ENCODE measurements at places on chromosomes 7 and 10.
A peak's percentile ranks its signal among the peaks of the same experiment; 100 is the strongest.

DNA sequence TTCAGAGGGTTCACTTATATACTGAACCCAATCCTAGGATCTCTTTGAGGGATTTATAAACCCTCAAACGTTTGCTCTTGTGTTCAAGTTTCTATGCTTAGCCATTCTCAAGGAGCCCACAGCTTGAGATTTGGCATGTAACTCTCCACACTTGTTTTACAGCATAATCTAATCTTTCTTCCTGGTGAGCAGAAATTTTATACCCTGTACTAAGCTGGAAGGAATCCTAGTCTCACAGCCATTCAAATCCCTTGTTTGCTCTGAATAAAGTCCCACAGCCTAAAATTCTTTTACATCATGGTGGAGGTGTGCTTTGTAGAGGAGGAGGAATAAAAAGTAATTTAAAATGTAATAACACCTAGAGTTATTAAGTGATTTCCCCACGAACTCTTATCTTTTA, 5.3 kb upstream of the AGR2 start:
- no peak for DNase-seq

DNA sequence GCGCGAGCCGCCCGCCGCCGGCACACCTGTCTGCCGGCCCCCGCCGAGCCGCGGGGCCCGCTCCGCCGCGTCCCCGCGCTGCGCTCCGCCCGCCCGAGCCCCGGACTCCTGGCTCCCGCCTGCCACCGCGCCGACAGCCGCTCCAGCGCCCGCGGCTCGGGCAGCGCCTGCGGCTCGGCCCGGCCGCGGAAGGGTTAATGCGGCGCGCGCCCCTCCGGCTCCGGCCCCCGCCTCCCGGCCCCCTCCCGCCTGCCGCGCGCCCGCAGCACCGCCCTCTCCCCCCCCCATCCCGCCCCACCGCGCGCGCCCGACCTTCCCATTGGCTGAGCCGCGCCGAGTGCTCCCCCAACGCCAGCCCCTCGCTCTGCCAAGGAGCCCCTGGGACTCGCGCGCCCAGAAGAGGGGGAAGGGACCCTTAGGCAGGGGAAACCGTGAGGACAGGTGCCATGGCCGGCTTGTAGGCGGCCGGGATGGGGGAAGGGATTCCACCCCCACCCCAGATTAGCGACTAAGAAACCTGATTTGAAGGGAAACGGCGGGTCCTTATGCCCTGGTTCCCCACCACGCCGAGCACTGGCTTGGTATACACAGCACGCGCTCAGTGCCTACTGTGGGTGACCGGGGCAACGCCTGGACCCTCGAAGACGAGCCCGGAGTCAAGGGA, at the start of gene KCNH2:
KCNH2 (minus strand) TSS at position 196 of the 664 bp plus-strand sequence. CDS start 408 bp downstream, outside the sequence.
- no peak for DNase-seq

DNA sequence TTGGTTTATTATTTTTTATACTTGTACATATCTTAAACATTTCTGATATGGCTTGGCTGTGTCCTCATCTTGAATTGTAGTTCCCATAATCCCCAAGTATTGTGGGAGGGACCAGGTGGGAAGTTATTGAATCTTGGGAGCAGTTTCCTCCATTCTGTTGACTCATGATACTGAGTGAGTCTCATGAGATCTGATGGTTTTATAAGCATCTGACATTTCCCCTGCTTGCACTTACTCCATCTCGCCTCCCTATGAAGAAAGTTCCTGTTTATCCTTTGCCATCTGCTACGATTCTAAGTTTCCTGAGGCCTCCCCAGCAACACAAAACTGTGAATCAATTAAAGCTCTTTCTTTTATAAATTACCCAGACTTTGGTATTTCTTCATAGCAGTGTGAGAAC, 207.7 kb downstream of the TPK1 start:
- no peak for DNase-seq

DNA sequence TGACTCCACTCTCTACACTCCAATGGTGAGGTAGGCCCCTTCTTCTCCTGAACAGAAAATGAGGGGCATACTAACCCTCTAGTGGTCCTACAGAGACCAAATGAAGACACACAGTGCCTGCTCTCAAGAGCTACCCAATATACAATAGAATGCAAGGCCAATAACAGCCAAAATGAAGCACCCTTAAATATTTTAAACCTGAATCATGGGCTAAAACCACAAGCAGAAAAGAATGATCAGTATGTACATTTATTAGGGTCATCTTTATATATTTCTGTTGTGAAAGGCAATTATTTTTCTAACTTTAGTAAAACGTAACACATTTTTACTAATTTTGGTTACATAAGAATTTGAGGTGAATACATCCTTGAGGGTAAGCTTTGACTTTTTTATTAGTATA, 49.9 kb upstream of the COL1A2 start:
- peak; percentile 86 for DNase-seq

GRCh38 chr10:95814011-95814727, 58.2 kb downstream of the ENTPD1 start:
- DNase-seq: peak; percentile 90

DNA sequence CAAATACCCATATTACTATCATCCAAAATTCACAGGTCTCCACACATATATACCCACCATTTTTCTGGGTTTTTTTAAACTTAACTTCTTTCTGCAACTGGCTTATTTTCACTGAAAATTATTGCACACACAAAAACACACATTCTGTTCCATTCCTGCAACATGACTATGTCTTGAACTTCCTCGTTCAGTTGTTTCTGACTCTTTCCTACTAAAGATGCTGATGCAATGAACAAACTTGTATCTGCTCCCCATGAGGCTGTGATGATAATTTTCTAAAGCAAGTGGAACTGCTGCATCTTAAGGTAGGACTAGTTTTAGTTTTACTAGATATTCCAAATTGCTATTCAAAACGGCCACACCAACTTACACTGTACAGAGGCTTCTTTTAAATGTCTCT, 77.7 kb downstream of the OSBPL3 start:
- peak; percentile 26 for DNase-seq

- DNase-seq: no peak
These were observed 175.6 kb upstream of the THSD7A start for GRCh38 chr7:12007576-12007975.

DNA sequence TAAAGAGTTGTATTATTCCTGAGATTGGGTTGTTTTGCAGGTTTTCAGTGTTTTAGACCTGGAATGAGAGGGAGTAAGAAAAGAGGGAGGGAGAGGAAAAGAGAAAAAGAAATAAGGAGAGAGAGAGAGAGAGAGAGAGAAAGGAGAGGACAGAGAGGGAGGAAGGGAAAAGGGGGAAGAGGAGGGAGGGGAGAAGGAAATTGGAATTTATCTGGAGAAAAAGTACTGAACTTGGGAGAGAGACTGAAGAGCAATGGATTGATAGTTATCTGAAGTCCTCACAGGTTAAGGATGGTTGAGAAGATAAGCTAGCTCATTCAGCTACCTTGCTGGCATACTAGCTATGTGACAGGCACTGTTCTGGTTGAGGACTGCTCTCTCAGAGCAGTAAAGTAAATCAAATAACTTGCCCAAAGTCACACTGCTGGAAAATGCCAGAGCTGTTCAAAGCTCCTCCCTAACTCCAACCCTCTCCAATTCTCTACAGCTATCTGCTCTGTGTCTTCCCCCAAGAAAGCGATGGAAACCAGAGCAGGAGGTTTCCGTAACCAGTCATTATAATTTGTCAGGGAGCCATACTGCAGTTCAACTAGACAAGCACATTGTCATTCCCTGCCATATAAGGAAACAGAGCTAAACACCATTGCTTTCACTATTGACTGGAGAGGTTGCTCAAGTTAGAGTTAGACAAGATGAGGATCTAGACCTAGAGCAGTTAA, 10.7 kb downstream of the CALD1 start:
- DNase-seq: peak; percentile 87

GRCh38 chr10:80108576-80109239, 23.8 kb upstream of the PLAC9 start:
- DNase-seq: no peak

DNA sequence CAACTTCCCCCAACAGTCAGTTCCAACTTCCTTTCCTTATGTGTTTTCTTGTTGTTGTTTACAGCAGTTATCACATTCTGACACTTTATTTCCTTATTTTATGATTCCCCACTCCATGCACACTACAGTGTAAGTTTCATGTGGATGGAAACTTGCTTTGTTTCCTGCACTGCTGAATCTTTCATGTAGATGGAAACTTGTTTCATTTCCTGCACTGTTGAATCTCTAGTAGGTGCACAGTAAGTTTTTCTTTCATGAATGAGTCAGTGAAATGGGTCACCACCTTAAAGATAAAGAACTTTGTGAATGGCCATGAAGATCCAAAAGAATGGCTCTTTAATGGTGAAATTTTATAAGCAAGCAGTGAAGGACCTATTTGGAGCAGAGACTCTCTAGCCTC, 61.4 kb downstream of the SHOC2 start:
- DNase-seq: no peak

GRCh38 chr7:47327698-47328391, 254.1 kb downstream of the TNS3 start:
- peak; percentile 92 for DNase-seq

GRCh38 chr10:60733517-60733822, 44.8 kb upstream of the CDK1 start:
- no peak for DNase-seq

Measured in fibroblast of skin of scalp (primary cell).